ENCODE measurements at places on chromosomes 12 and 14.

DNA sequence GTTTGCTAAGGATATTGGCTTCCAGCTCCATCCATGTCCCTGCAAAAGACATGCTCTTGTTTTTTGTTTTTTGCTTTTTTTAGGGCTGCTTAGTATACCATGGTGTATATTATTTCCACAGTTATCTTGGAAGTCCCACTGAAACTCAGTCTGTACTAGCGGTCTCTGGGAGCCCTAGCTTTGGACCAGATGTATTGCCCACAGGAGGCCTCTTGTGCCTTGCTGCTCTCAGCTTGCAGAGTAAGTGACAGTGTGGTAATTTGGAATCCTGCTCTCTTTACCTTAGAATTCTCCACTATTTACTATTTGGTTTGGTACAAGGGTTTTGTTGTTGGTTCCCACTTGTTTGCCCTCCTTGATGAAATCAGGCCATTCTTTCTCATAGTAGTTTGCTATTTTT is 1022.9 kb downstream of the LRFN5 start:
- no peak for DNase-seq

- DNase-seq = no peak
These were observed 1.1 kb downstream of the WDR20 start for GRCh38 chr14:102140750-102141145.

GRCh38 chr14:56131004-56131864 is 13.0 kb downstream of the PELI2 start:
- DNase-seq = no peak

- no peak for DNase-seq
These were observed 438.4 kb upstream of the DCN start for GRCh38 chr12:91620992-91621391.

DNA sequence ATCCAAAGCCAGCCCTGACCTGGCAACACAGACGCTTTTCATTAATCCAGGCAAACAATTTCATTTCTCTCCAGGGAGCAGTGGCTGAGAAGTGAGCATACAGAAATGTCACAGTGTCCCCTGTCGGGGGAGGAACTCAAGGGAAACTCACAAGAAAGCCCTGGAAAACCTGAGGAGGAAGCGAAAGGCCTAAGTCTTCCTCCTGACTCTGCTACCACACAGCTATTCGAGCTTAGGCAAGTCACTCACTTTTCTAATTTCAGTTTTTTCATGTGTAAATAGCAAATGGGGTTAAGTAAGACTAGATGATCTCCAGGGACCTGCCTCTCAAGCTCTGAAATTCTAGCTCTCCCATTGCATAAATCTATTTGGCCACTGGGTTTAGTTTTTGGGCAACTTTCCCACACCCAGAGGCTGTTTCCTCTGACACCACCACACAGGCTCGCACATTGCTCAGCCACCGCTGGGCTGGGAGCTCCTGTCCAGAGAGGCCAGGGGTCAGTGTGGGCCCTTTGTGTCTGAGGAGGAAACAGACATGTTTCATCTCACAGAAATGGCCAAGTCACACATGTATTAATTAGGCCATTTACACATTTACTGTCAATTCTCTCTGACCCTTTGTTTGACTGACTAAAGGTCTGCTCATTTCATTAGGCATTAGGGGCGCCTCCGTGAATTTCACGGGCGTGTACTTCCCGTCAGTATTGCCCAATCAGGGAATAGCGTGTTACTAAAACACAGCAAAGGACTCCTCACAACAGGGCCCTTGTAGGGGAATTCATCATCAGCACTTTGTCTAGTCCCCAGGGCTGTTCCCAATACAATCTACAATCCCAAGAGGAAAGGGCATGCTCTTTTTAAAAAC is 9.8 kb upstream of the PNMA1 start:
- DNase-seq = no peak

DNA sequence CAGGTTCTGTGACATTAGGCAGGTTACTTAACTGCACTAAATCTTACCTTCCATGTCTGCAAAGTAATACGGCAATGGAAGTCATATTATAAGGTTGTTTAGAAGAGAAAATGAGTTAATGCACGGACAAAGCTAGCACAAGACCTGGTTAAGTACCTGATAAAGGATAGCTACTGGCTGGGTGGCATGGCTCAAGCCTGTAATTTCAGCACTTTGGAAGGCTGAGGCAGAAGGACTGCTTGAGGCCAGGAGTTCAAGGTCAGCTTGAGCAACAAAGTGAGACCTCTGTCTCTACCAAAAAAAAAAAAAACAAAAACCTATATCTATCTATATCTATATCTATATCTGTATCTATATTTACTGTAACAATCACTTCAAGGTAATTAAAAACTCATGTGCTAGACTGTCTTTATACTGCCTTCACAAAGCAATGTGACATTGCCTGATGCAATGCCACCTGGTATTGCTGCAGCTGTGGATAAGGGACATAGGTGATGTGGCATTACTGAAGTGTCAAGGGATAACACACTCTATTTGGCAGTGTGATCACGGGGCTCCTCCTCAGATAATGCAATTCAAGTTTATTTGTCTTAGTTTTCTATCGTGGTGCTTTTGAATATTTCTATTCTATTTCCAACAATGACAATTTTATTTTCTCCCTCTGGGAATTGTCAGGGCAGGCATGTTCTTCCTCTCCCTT is 107.1 kb downstream of the PAX9 start:
- DNase-seq = peak; percentile 66

- no peak for DNase-seq
These were observed 19.1 kb upstream of the LDHB start for GRCh38 chr12:21676776-21677175.

GRCh38 chr14:103141117-103141796 is 18.0 kb downstream of the TNFAIP2 start:
- DNase-seq = peak; percentile 79

DNA sequence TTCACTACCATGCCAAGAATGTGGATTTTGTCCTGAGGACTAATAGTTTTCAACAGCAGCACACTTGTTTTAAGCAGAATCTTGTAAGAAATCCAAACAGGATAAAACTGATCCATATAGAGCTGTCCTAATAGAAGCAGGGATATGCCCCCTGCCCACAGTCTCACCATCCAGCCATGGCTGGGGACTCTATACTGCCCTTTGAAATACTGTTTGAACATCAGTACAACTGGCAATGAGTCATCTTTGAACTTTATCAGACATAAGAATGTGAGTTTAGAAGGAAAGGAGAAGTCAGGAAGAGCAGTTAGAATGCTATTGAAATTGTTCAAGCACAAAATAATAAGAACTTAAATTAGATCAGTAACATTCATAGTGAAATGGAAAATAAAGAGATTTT is 3.8 kb upstream of the C12orf42 start:
- DNase-seq = no peak

- DNase-seq = no peak
These were observed 113.4 kb downstream of the NT5DC3 start for GRCh38 chr12:103727638-103728037.

- no peak for DNase-seq
These were observed 50.0 kb downstream of the GLT1D1 start for GRCh38 chr12:128903236-128903635.

GRCh38 chr14:105064721-105065143 is 498 bp downstream of the GPR132 start:
- DNase-seq = no peak

GRCh38 chr12:10749700-10750384 is 26.7 kb upstream of the YBX3 start:
- DNase-seq = peak; percentile 80

DNA sequence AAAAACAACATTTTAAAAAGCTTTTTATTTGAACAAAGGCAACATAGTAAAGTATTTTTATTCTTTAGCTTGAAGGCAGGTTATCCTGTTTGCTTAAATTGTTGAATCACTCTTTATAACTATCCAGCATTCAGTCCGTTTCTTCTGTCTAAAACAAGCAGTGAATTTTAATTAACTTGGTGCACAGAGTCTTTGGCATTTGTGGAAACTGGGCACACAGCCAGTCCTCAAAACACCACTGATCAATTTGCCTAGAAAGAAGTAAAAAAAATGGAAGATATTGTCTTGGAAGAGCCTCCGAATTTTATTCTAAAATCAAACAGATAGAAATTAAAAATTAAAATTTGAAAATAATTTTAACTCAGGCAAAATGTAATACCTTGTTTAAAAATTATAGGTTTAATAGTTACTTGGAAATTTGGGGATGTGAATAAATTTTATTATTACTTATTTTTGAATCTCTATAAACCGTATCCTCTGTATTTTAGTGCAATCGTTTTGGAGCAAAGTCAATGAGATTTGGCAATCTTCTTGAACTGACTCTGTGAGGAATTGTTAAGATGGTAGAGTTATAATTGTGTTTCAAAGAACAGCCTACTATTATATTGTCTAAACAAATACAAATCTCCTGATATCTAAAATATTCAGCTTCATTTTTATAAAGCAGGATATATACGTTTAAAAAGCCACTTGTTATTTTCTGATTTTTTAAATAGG is 927.0 kb downstream of the SLC16A7 start:
- no peak for DNase-seq

DNA sequence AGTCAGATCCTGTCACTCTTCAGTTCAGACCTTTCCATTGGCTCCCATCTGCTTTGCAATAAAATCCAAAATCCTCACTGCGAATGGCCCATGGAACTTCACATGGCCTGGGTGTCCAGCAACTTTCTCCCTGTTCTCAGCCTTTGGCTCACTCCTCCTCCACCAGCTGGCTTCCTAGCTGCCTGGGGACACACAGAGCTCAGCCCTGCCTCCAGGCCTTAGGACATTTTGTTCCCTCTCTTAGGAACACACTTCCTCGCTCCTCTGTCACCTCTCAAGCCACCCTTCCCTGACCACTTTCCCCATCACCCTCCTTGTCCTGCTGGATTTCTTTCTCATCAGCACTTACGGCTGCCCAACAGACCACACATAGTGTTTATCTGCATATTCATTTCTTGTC is 419.6 kb downstream of the MED13L start:
- DNase-seq = no peak

GRCh38 chr14:78627114-78627513 is 456.9 kb downstream of the NRXN3 start:
- DNase-seq = no peak

GRCh38 chr14:81268016-81268416 is 47.3 kb upstream of the GTF2A1 start:
- no peak for DNase-seq

DNA sequence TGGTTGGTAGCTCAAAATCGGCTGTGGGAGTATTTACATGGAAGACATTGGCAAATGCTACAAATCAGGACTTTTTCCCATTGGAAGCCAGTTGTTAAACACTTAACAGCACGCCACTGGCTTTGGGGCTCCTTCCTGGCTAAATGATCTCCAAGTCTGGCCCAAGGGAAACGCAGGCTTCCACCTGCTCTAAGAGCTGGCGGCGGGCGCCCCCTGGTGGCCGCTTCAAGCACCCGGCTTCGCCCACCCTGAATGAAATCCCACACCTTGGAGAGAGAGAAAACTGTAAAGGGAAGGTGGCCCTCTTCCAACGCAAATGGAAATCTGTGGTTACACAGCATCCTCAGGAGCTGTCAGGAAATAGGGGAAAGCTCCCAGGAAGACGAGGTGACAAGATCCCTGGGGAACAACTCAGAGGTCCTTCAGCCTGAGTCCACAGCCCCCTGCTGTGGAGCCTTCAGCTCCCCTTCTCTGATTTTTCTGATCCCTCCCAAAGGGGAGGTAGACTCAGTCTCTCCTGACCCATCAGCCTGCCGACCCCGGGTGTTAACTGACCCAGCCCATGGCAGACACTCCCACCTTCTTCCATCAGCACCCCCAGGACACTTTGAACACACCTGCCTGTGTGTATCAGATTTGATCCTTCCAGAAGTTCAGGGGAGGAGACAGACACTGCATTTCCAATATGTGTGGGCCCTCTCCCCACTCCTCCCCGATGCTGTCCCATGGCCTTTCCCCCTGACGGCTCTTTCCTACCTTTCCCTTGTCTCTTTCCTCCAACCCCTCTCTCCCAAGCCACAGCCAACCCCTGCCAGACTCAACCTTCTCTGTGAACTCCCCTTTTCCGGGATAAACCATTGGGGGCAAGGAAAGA is 15.4 kb downstream of the SELPLG start:
- peak; percentile 79 for DNase-seq

All from NCI-H345 (cell line).